T-helper 9 cell (primary cell): ENCODE measurements at places on chromosomes 6 and 20.

DNA sequence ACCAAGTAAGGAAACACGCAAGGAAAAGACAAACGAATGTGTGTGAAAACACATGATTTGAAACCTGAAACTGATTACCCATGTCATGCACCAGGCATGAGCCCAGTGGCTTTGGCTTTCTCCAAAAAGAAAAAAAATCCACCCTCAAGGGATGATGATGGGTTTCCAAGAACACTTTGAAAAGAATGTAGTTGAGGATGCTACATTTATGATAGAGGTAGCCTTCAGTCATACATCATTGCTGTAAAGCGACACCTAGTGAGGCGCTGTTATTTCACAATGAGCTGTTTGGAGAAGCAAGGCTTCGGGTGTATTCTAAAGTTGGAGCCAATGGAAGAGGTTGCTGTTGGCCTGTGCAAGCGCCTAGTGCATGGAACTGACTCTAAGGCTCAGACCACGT is 124.9 kb downstream of the SCML4 start:
- no peak for DNase-seq

DNA sequence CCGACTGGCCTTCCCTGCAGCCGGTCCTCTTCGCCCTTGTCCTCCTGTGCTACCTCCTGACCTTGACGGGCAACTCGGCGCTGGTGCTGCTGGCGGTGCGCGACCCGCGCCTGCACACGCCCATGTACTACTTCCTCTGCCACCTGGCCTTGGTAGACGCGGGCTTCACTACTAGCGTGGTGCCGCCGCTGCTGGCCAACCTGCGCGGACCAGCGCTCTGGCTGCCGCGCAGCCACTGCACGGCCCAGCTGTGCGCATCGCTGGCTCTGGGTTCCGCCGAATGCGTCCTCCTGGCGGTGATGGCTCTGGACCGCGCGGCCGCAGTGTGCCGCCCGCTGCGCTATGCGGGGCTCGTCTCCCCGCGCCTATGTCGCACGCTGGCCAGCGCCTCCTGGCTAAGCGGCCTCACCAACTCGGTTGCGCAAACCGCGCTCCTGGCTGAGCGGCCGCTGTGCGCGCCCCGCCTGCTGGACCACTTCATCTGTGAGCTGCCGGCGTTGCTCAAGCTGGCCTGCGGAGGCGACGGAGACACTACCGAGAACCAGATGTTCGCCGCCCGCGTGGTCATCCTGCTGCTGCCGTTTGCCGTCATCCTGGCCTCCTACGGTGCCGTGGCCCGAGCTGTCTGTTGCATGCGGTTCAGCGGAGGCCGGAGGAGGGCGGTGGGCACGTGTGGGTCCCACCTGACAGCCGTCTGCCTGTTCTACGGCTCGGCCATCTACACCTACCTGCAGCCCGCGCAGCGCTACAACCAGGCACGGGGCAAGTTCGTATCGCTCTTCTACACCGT is 6.1 kb downstream of the UBD start:
- DNase-seq = no peak

DNA sequence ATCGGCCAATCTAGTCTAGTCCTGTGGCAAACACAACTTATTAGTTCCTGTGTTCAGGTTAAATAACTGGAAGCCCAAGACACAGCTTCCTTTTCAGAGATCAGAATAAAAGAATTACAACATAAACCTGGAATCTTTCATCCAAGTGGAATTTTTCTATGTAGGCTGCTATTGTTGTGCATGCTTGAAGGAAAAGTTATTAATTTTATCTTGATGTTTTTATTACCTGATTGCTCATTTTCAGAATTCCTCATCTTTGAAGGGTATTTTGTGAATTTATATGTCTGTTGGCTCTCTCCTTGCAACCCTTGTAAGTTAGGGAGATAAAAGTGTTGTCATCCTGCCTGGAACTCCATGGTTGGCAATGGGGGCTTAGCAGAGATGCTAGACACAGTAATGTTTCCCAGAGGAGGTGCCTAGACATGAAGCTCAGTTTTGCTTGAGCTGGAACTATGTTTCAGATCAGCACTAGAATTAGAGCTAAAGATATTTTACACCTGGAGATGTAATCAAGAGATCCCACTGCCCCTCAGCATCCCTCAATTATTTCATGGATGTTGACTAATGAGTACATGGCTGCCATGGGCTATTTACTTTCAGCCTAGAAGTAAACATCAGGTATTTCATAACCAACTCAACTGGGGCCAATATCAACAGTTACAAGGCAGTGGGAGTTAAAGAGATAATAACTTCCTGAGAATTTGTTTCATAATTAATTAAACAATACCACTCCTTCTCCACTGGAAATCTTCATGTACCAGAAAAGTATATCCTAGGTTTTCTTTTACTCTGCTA is 367.0 kb upstream of the MARCKS start:
- DNase-seq = no peak

DNA sequence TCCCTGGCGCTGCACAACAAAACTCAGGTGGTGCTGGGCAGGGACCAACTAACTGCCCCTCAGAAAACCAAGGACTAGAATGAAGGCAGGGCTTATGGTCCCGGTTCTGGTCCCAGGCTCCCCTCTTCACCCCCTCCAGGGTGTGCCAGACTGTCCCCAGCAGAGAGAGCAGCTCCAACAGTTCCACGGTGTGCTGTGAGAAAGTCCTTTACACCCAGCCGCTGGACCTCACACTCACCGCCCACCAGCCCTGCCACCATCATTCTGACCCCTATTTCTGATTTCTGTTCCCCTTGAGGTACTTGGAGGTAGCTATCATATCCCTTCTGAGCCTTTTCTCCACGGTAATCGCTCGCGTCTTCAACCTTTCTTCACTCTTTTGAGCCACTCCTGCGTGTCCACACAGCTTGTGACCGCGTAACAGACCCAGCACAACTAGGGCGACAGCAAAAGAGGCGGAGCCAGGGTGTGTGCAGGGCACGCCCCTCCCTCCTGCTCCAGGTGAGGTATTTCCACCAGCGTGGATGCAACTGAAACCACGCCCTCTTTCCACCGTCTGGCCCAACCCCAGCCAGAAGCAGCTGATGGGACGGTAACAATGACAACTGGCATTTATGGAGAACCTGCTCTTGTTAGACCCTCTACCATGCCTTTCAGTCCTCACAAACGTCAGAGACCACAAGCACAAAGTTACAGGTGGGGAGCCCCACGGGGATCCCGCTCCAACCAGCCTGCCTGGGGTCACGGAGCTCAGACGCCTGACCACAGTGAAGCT is 2.3 kb downstream of the PXDC1 start:
- no peak for DNase-seq

- DNase-seq = no peak
Measured at GRCh38 chr20:2794866-2795447, 5.5 kb downstream of the CPXM1 start.
